ENCODE measurements at places on chromosomes 1 and 21.

DNA sequence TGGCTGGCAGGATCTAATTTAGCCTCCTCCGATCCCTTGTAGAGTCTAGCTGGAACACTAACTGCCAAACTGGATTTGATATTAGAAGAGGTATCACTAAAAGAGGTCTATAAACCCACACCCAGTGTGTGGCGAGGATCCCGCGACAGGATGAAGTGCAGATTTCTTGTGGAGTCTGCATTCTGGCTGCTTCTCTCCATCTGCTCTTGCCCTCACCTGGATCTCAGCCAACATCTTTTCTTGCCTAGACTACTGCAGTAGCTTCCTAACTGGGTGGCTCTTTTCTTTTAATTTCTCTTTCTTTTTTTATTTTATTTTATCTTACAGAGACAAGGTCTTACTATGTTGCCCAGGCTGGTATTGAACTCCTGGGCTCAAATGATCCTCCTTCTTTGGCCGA lies 48.9 kb upstream of the CAPZB start:
- no peak for DNase-seq

GRCh38 chr1:75136921-75137641 lies 2.9 kb downstream of the LHX8 start:
- DNase-seq, result peak; percentile 2

DNA sequence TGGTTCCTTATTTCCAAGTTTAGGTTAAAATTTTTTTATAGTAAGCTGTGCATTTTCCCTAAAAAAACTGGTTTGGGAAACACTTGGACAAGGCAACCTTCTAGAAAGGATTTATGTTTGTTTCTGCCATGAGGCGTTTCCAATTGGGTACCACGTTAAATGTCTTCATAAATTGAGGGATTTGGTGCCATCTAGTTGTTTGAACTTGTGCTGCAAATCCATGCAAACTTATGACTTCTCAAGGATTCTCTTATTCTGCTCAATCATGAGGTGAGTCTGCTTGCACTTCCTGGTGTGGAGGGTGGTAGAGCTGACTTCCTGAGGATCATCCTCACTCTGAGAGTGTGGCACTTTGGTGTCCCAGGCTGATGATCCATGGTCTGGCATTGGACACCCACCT lies 123.3 kb downstream of the PCNX2 start:
- no peak for DNase-seq

DNA sequence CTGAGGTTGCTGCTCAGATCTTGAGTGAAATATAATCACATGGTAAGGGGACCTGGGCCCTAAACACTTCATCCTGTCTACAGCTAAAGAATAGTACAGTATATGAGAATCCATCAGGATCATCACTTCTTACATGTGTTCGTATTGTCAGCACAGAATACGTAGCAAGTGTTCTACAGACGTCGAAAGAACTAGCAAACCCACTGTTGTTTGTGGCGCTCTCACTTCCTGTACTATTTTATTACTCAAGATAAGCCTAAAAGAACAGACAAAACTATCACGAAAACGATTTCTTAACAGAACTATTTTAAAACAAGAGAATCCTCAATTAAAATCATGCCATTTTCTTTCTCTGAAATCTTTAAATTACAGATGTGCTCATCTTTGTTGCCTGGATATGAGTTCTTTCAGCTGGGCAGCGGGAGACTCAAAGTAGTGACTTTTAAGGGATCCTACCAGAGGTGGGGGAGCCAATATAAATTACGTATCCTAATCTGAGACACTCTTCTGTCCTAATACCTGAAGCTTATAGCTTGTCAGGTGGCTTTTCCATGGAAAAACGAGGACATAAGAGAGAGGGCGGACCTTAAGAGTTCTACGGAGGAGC lies 724 bp downstream of the ST7L start:
- no peak for DNase-seq

- DNase-seq, result no peak
Measured at GRCh38 chr1:20949871-20950590, 162.9 kb upstream of the HP1BP3 start.

DNA sequence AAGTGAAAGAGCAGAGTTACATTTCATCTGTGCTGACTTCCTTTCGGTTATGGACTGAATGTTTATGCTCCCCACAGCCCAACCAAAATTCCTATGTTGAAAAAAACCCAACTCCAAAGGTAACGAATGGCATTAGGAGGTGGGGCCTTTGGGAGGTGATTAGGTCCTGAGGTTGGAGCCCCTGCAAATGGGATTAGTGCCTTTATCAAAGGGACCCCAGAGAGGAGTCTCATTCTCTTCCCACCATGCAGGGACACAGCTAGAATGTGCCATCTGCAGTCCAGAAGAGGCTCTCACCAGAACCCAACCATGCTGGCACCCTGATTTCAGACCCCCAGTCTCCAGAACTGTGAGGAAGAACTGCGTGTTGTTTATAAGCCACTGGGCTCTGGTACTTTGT lies 199.3 kb downstream of the TOMM20 start:
- DNase-seq, result no peak

- no peak for DNase-seq
Measured at GRCh38 chr1:183227422-183228346, 41.6 kb downstream of the LAMC2 start.

DNA sequence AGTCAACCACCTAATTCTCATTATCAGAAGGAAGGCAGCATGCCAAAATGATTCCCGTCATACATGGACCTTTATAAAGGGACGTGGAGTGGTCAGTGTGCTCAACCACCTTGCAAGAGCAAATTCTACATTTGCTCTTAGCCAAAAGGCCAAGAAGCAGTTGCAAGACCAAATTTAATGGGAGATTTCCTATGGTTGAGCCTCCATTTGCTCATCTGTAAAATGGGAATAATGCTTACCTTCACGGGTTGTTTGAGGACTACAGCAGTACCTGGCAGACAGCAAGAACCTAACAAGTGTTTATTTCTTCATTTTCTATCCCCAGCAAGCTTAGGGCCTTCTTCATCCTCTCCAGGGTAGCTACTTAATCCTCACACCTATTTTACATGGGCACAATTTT lies 17.4 kb upstream of the PADI4 start:
- DNase-seq, result no peak

DNA sequence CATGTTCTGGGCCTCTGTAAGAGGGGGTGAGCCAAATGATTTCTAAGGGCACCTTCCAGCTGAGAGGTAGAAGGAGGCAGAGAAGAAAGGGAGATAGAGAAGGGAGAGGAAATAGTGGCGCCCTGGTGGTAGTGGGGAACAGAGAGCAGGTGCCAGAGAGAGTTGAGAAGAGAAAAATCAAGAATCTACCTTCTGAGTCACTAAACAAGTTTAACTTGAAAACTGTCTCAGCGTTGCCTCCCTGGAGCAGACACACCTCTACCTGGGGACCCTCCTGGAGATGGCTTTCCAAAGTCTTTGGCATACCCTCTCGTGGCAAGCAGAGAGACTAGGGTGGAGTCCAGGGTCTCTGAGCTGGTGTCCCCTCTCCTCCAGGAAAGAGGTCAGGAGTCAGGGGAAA lies 1.1 kb upstream of the SLC45A3 start:
- no peak for DNase-seq

GRCh38 chr1:215156232-215156631 lies 73.7 kb downstream of the KCNK2 start:
- no peak for DNase-seq

DNA sequence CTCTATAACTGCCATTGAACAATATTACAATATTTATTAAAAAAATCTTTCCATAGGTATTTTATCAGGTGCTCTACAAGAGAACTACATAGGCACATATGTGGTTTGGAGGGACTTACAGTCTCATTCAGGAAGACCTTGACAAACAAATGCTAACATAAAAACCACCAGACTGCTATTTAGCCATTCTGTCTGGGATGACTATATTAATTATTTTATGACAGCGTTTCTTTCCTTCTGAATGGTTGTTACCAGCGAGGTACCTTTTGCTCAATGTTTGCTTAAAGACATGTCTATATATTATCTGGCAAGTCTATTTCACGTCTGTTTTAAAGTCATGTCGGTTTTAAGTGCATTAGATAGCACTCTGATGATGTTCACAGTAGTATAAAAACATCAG lies 69.7 kb downstream of the RUNX1 start:
- DNase-seq, result no peak

- DNase-seq, result no peak
Measured at GRCh38 chr1:101221945-101222429, 14.8 kb upstream of the S1PR1 start.

- DNase-seq, result no peak
Measured at GRCh38 chr1:41424581-41425118, 59.8 kb downstream of the EDN2 start.

- no peak for DNase-seq
Measured at GRCh38 chr1:49995734-49996133, 28.0 kb downstream of the AGBL4 start.

DNA sequence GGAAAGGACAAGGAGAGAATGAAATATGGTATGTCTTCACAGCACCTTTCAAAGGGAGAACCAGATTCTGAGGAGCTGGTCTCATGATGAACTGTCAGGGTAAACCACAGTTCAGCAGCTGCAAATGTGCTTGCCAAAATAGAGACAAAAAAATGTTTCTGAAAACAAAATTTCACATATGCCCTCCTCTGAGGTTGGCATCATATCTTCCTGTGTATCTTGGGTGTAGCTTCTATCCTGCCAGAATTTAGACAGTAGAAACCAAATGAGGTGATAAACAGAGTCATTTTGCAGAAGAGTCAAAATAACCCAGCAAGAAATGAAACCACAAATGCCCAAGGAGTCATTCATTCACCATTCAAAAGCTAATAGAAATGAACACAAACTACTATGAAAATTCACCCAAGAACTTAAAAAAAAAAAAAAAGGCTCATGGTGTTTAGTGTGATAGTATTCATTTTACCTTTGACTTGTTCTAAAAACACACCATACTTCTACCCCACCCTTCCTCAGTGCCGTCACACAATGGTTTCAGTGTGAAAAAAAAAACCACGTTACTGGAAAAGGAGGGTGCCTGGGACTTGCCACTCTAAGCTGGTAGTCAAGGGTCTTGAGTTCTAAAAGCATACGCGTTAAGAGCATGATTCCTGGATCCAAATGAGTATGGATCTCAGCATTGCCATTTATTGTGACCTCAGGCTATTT lies 18.5 kb downstream of the SELL start:
- DNase-seq, result no peak

- DNase-seq, result no peak
Measured at GRCh38 chr1:167518331-167518700, at the start of gene CD247. Gene CD247 (minus strand): TSS chr1:167518529. CDS start chr1:167518465, 64 bp downstream.

- DNase-seq, result no peak
Measured at GRCh38 chr1:220872296-220872695, 6.9 kb upstream of the HLX start.

DNA sequence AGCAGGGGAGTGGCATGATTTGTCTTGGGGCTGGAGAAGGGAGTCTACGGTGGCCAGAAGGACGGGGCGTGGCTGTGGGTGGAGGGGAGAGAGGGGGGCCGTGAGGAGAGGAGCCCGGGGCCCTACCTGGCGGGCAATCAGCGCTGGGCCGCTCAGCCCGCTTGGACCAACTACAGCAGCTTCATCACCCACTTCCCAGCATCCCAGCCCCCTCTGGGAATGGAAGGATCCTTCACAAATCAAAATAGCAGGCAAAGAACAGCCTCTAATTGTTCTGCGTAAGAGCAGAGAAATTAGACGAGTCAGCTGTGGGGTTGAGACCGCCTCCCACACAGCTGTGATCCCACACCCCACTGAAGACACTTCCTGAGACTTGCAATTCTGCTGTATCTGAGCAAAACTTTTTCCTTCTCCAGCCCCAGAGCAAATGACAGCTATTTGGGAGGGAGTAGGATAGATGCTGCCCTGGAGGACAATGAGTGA lies 43.5 kb downstream of the OPRD1 start:
- DNase-seq, result peak; percentile 16

DNA sequence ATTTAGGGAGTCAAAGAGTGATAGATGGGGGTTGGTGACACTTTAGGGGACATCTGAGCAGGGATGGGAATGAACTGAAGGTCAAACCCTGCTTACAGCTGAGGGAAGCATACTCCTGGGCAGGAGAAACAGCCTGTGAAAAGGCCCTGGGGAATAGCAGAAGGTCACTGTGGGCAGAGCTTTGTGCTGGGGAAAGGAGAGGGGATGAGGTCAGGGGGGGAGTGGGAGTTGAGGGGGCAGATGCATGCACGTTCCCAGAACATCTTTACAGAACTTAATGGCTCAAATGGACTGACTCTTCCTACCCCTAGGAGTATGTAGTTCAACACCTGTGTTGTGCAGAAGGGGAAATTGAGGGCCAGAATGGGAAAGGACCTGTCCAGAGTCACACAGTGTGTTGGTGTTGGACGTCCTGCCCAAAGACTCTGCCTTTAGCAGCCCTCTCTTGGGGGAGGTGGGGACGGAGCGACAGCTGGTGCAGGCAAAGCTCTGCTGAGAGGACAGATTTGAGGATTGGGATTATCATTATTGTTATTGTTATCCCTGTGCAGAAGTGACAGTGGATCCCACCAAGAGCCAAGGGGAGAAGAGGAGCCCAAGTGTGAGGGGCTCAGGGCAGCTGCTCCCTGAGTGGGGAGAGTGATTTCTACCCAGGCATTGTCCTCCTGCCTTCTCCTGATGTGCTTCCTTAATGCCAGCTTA lies 116.5 kb downstream of the PTPRU start:
- no peak for DNase-seq

DNA sequence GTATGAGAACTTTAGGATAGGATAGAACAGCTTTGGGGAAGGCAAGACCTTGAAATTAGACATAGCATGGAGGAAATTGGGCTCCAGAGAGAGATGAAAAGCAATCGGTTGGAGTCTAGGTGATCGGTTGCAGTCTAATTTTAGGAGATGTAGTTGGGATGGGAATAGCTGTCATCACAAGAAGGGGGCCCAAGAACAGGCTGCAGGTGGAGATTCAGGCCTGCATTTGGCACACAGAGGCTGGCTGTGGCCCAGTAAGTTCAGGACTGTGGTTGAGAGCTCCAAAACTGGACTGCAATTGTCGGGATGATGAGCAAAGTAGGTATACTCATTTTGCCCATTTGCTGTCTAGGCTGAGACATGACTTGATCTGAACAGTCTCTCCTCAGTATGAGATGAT lies 301.3 kb upstream of the B3GALT2 start:
- no peak for DNase-seq

DNA sequence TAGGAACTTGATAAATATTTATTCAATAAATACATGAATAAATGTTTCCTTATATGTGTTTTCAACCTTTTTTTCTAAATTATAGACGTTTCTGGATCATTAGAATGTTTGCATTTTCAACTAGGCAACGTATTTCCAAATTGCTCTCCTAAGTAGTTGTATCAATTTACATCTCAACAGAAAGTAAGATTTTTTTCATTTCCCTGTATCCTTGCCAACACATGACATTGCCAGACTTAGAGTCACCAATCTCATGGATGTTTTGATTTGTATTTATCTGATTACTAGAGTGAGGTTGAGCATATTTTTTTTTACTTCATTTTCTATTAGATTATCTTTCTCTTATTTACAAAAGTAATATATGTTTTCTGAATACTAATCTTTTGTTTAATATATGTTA lies 22.2 kb upstream of the SMG7 start:
- DNase-seq, result no peak

DNA sequence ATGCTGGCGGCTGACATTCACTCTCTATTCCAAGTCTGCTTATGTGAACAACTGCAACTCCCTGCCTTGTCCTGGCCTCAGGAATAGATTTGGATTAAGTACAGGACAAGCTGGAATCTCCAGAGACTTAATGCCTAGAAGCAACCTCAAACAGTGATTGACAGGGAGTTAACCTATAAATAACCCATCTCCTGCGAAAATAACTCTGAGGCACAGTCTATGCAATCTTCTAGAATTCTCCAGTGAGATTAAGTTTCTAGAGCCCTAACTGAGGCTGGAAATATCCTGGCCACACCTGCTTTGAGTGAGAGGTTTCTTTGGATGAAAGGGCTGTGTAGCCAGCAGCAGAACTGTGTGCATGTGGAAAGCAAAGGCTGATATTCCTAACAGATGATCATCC lies 25.3 kb upstream of the ATP1A1 start:
- no peak for DNase-seq
